ENCODE measurements at places on chromosomes 6 and 20.

DNA sequence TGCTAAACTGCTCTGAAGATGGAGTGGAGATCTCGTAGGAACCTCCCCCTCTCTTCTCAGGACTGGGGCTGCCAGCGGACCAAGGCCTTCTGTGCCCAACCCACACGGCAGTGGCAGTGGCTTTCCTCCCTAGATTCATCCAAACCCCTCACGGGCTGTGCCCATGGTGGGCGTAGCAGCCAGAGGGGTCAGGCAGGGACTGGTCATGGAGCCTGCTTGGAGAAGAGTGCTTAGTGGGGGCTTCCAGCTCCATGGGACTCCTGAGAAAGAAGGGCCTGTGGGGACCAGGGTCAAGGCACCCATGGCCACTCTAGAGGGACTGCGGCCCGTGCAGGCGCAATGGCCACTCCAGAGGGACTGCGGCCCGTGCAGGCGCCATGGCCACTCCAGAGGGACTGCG is 86.6 kb downstream of the TAF4 start:
- DNase-seq: no peak

DNA sequence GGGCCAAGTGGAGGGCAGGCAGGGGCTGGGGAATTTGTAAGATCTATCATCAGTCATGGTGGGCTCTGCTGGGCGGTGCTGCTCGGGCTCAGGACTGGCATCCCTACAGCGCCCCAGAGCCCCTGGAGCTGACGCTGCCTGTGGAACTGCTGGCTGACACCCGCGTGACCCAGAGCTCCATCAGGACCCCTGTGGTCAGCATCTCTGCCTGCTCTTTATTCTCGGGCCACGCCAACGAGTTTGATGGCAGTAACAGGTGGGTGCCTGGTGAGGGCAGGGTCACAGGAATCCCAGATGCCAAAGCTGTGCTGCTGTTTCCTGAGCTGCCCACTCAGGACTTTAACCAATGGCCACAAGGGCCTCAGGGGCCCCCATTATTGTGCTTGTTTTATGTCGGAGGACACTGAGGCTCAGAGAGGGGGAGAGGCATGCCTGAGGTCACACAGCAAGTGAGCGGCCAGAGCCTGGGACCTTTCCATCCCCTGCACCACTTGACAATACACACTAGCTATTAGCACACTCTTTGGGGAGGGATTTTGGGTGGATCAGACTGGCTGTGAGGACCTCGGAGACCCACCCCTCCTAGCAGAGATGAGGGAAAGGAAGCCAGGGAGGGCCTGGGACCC is 6.3 kb downstream of the BPIFB2 start:
- DNase-seq: no peak

DNA sequence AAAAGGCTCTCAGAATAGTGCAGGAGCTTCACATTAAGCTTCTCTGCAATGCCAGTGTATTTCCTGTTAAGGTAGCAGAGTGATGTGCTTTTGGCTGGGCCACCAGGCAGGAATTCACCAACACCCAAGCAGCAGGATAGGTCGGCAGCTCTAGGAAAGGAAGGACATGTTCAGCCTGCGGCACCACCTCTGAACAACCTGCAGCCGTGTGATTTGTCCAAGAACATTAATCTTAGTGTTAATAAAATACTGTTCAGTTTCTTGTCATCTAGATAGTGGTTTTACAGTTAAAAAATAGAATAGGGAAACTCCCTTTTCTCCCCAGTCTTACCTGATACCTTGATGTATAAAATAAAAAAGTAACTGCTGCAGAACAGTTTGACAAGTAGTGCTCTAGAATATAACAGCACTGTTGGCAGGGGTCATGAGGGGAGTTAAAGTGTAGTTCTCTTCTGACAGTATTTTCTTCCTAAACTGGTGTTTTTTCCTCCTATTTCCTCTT is 18.8 kb downstream of the ZNF292 start:
- no peak for DNase-seq

DNA sequence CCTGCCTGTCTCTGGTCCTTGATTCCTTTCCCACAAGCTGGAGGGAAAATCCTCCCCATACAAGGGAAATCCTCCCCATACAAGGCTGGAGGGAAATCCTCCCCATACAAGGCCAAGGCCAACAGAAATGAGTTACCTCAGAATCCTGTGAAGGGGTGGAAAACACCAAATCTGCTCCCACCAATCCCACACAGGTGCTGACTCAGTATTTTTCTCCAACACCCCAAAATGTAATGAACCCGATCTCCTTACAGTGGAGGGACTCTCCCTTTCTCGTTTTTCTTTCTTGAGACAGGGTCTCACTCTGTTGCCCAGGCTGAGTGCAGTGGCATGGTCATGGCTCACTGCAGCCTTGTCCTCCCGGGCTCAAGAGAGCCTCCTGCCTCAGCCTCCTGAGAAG is 6.3 kb downstream of the SNHG17 start:
- DNase-seq: no peak

GRCh38 chr20:1942486-1943274 is 47.5 kb downstream of the SIRPA start:
- DNase-seq: no peak

- no peak for DNase-seq
Measured at GRCh38 chr6:57222743-57223077, 603 bp upstream of the RAB23 start.

DNA sequence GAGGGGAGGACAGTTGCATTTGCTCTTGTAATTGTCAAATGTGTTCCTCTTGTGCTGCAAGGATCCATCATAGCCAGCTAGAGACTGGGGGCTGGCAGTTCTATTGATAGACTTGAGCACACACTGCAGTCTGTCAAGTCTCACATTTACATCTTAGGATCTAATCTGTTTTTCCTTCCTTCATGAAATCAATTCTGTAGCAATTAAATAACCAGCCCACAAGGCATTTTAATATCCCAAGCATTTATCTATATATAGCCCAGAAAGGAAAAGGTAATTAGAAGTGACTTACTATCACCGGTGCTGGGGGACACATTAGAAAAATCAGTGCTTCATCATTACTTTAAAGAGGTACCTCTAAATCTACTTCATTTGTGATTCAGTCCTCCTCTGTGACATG is 143.0 kb upstream of the STXBP5 start:
- no peak for DNase-seq

DNA sequence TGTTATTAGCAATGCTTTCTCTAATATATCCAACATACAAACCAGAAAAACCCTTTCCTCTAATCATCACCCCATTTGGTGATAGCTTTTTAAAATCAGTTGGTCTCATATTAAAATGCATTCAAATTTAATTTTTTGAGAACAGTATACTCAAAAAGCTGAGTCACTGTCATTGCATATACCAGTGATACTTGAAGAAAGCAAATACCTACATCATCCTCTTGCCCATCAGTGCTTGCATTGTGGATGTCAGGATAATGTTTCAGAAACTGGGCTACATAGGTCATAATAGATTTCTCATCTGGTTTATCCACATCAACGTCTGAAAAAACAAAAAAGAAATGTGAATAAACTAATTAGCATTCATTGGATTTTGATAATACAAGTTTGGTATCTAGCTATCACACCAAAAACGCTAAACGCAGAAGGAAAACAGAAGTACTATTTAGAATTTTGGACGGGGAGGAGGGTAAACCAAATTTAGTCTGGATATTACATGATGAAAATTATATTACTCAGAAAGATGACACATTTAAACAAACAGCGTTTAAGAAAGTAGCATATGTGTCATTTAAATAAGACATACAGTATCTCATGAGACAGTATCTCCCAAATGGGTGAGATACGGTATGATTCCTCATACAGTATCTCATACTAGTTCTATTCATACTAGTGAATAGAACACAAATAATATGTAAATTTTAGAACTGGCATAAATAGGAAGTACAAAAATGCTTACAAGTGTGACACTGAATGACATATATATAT is 134.6 kb downstream of the SYNE1 start:
- DNase-seq: no peak

- DNase-seq: no peak
Measured at GRCh38 chr6:47230579-47230978, 79.1 kb downstream of the TNFRSF21 start.

- DNase-seq: no peak
Measured at GRCh38 chr6:66930559-66931290, 1223.7 kb upstream of the EYS start.

DNA sequence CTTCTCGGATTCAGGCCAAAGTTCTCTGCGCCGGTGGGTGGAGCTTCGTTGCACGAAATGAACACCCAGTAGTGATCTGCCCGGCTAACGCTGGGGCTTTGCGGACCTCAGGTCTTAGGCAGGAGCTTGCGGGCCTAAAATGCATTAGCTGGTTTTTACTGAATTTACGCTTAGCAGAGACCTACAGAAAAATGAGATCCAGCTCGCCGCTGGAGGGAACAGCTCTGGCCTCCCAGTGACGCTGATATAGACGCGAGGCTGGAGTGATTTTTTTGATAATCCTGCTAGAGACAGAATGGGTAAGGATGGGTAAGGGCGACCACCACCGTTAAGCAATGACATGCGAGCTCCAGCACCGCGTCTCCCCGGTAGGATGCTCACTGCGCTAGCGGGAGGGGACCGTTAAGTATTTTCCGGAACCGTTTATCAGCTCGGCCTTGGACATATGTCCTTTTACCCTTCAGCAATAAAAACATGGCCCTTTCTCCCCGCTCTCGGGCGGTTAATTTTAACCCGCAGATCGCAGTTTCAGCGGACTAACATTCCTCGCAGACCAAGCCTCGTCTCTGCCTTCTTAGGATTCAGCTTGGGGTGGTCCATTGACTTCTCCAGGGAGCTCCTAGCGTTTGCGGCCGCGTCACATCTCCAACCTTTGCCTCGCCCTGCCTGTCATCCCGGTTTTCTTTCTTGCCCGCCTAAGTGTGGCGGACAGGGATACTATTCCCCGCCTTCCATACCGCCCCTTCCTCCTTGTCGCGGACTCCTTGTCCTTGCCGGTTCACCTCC is 109.3 kb downstream of the GPX5 start:
- no peak for DNase-seq

DNA sequence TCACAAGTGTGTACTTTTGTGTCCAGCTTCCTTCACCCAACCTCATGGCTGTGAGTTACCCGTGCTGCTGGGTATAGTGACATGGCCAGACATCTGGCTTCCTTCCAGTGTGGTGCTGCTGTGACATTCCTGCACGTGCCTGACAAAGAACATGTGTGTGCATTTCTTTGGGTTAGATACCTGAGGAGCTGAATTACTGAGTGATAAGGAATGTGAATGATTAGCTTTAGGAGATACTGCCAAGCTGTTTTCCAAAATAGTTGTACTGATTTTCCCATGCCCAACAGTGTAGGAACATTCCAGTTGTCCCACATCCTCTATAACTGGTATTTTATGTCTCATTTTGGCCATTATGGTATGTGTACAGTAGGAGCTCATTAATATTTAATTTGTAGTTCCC is 132.5 kb downstream of the PREX1 start:
- no peak for DNase-seq

- no peak for DNase-seq
Measured at GRCh38 chr6:15621203-15622044, 41.4 kb downstream of the DTNBP1 start.

GRCh38 chr20:4633379-4633778 is 88.3 kb upstream of the PRND start:
- DNase-seq: no peak

DNA sequence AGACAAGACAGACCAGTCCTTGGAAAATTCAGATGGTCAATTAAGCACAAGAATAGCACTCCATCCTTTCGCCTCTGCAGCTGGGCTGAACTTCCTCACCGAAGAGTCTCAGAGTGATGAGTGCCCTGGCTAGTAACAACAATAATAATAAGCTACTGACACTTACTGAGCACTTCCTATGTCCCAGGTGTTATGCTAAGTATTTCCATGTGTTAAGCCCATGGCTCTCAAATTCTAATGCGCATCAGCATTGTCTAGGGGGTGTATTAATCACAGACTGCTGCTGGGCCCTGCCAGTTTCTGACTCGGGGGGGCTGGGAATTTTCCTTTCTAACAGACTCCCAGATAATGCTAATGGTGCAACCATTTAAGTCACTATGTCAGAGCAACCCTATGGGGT is 118.2 kb upstream of the LRFN2 start:
- DNase-seq: no peak

DNA sequence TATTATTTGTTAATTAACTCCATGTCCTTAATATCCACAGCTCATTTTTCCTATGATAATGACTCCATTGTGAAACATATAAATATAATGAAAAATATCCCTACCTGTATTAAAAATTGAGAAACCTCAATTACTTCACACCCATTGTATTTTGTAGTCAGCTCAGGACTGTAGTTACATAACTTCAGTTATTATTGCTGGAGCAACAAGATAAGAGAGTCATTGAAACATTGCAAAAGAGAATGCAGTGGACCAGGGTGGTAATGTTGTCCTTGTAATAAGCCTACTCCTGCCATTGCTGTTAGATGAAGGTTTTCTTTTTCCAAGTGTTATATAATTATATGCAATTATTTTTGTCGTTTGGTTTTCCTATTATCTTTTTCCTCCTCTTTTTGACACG is 184.4 kb downstream of the PRL start:
- no peak for DNase-seq

DNA sequence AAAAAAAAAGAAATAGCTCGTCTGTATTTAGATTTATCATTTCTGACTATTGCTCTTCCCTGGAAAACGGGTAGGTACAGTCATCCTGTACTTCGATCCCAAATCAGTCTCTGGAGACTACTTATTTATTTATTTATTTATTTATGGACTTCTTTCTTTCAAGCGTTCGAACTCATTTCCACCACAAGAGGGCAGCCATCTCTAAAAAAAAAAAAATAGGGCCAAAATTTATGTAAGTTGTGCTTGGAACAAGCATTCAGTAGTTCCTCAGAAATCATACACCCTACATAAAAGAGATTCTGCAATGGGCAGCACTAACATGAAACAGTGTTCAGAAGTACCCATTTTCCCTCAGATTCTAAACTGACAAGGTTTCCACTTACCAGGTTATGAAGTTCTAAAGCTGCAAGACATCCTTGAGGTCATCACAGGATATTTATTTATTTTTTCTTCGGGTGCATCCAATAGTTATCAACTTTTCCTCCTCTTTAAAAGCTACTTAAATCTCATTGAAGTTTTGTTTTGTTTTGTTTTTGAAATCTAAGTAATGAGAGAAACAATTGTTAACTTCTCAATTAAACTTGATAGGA is 1.9 kb upstream of the BMP2 start:
- no peak for DNase-seq

DNA sequence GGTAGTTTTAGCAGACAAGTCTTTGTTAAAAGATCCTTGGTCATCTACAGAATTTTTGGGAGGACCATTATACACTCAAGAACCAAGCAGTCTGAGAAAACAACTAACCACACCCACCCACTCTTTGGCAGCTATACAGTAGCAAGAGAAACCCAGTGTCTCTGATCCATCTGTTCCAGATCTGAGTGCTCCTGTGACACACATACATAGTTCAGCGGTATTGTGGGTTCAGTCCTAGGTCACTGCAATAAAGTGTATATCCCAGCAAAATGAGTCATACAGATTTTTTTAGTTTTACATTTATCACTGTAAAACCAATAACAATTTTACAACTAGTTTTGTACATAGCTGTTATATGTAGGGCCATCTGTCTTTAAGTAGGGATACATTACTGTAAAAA is 47.4 kb upstream of the PAK5 start:
- DNase-seq: no peak

DNA sequence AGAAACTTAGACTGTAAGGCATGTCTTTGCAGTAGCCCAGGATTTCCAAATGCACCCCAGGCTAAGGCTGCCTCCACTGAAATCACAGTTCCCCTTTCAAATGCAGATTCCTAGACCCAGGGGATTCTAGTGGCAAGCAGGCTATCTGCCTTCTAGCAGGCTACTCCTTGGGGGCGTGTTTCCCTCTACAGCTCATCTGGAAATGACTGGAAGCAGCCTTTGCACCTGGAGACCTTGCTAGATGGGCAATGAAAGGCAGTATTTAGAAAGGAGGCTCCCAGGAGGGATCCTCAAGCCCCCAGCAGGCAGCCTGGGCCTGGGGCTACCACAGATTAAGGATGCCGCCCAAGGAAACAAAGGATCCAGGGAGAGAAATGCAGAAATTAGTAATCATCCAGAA is 26.0 kb upstream of the SYNDIG1 start:
- no peak for DNase-seq
